Astrocyte (in vitro differentiated cells and primary cell): ENCODE measurements at places on chromosomes 16 and 17.
A peak's percentile ranks its signal among the peaks of the same experiment; 100 is the strongest.

DNA sequence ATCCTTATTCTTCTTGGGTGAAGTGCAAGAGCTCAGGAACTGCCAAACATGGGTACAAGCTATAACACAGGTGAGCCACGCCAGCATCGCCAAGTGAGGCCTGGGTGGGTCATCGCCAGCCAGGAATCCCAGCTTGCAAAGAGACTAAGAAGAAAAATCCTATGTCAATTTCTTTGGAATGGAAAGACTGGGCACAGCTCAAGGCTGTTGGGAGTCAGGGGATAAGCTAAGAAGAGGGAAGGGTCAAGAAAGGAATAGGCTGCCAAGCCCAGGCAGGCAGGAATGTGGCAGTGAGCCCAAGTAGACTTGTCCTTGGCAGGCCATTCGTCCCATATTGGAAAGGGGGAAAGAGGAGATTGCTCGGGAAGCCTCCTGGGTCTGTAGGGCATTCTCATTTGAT lies 191.4 kb upstream of the CDH5 start:
- no peak for DNase-seq

DNA sequence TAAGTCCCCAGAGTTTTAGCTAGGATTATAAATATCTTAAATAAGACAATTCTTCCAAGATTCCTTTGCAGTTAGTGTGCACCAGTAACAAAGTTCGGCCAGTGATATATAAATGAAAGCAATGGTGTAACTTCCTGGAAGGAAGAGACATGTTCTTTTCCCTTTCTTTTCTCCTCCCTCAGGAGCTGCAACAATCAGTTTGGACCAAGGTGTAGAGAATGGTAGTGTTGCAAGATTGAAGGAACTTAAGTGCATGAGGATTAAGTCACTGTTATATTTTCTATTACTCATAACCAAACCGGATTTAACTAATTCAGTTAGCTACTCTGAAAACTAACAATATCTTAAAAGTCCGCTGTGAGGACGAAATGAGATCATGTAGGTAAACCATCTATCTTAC lies 68.9 kb upstream of the KCNJ16 start:
- no peak for DNase-seq

GRCh38 chr17:31856750-31857149 lies 2.3 kb downstream of the COPRS start:
- no peak for DNase-seq

GRCh38 chr16:5447734-5448133 lies 350.1 kb upstream of the EEF2KMT start:
- DNase-seq: no peak

GRCh38 chr16:2874912-2875362 lies 8.1 kb upstream of the FLYWCH2 start:
- DNase-seq: peak; percentile 32
